Fibroblast of lung (primary cell): ENCODE measurements at places on chromosomes 4 and X. TPM values are rescaled to one million over a fixed set of nuclear protein-coding genes. Genes with fewer than 3 reads are reported as not detected.
A peak's percentile ranks its signal among the peaks of the same experiment; 100 is the strongest.

DNA sequence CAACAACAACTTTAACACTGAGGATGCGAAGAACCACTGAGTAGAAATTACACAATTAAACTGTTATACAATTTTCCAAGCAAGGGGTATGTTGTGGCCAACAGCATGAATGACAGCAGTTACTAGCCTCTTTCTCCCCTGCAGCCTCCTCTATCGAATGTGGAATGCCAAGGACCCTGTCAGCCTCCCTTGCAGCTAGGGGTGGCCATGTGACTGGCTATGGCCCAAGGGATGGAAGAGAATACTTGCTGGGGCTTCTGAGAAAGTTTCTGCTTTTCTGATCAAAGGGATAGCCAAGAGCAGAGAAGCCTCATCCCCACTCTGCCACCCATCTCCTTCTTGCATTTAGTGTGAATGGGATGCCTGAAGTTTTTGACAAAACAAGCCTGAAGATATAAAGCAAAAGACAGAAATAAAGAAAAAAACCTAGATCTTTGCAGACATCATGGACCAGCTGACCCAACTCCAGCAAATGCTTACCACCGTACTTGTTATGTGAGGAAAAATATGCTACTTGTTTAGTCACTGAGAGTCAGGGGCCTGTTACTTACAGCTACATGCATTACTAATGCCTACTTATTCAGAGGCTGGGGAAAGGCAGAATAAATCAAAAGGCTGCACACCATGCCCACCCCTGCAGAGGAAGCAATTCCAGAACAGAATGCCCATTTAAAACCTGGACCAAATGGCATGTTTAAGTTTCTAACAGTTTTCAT is 32.0 kb downstream of the DCTD start:
- DNase-seq: peak; percentile 23
- H3K27ac ChIP-seq: no peak overlapping the region
- no peaks in the 10 kb centered on the region for H3K4me1 ChIP-seq
- H3K4me3 ChIP-seq: no peak overlapping the region
- H3K27me3 ChIP-seq: no peaks in the 10 kb centered on the region

Gene FRG1
- total RNA-seq: 21.0 and 30.3 TPM in 2 replicates

Gene GABRB1
- total RNA-seq: 0.17 TPM in 1 of 2 replicates, not detected in the other

Gene L1CAM
- under 0.01 and 0.99 TPM in 2 replicates for total RNA-seq
